ENCODE measurements at places on chromosomes 3 and 15.

- DNase-seq = no peak
Observed at GRCh38 chr3:36908647-36909180, 36.1 kb downstream of the TRANK1 start.

GRCh38 chr3:77935418-77935817 lies 895.5 kb downstream of the ROBO2 start:
- DNase-seq = no peak

GRCh38 chr3:195186041-195186709 lies 84.8 kb downstream of the XXYLT1 start:
- no peak for DNase-seq

DNA sequence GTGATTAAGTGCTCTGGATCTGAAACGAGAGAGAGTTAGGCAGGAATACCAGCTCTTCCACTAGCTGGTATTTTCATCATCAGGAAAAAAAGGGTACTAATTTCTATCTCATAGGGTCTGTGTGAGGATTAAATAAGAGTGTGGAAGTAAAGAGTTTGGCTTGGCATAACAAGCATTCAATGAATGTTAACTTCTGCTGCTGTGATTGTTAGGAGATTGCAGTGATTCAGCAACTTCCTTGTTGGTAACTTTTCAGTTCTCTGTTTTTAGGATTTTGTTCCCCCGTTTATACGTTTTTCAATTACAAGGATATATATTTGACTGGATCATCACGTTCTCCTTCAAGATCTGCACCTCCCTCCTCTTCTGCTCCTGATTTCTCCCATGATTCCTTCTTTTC lies 65.9 kb upstream of the MYO5C start:
- DNase-seq = no peak

DNA sequence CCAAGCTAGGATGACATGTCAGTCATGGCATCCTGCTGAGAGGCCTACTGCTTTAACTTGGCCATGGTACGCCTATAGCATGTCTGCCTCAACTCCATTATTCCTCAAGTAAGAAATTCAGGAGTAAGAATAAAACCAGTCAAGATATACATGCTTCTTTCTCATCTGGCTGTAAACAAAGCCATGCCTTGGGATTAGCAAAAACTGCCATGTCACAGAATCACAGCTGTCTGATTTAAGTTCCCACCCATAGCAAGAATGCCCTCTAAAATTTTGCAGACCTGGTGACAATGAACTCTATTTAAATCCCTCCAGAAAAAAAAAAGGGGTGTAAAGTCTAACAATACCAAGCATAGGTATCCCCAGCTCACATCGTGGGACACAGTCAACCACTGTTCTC lies 55.6 kb upstream of the ACAN start:
- no peak for DNase-seq

DNA sequence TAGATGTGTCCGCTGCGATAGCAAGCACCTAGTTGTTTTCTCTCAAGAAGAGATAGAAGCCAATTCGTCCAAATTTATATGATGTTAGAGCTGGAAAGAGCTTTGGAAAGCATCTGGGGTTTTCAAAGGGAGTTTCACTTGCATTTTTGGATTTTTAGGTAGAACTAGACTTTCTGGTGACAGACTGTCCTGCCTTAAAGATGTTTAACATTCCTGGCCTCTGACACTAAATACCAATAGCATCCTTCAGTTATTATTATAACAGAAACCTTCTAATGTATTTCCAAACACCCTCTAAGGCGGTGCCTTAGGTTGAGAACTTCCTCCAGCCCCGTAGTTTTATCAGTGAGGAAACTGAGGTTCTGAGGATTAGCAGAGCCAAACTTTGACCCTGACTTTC lies 305.3 kb downstream of the SATB1 start:
- no peak for DNase-seq

DNA sequence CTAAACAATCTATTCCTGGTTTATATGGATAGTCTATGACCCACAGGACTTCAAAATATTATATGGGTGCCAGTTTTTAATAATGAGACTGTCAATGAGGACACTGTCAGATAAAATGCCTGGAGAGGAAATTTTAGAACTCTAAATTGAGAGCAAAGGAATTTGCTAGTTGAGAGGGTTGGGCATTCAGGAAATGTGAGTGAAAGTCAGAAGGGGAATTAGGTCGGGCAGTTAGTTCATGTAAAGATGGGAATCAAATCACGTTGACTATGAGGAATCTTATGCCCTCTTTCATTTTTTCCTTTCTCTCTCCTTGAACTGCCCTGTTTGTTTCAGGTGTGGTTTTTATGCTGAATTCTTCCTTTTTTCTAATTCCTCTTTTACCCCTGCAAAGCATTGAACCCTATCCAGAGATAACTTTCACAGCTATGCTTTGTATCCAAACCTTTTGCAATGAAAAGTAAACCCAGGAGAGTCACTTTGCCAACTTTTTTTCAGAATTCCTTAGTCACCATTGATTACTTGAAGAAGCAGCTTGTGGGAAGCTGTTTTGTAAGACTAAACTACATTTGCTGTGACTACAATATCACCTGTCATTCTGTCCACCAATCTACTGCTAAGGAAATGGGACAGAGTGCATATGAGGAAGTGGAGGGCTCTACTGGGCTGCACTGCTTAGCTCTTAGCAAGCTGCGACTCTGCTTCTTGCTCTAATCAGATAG lies 27.8 kb downstream of the CHP1 start:
- DNase-seq = no peak

DNA sequence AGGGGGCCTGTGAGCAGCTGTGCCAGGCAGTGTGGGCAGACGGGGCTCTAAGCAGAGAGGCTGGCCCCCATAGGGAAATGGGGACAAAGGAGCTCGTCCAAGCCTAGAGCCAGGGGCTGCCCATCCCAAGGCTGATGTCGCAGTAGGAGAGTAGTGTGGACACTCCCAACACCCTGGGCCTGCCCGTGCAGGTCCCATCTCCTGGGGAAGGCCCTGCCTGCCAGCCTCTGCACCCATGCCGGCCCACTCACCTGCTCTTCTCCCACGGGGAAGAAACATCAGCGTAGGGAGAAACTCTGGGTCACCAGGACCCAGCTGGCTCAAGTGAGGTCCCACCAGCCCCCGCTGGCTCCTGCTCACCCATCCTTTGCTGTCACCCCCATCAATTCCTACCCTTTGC lies 10.7 kb upstream of the DUSP7 start:
- DNase-seq = no peak

GRCh38 chr3:146625186-146625775 lies 20.1 kb upstream of the PLSCR5 start:
- DNase-seq = no peak

GRCh38 chr15:69394556-69395282 lies 19.4 kb upstream of the KIF23 start:
- peak; percentile 89 for DNase-seq

DNA sequence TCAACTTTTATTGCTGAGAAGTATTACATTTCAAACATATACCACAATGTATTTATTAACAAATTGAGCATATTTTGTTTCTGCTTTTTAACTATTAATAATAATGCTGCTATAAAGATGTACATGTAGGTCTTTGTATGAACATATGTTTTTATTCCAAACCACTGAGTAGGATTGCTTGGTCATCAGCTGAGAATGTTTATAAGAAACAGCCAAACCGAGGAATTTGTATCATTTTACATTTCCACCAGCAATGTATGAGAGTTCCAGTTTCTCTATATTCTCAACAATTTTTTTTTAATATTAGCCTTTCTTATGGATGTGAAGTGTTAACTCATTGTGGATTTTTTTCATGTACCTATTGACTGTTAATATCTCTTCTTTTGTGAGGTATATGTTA lies 119.5 kb upstream of the MDFIC2 start:
- no peak for DNase-seq

DNA sequence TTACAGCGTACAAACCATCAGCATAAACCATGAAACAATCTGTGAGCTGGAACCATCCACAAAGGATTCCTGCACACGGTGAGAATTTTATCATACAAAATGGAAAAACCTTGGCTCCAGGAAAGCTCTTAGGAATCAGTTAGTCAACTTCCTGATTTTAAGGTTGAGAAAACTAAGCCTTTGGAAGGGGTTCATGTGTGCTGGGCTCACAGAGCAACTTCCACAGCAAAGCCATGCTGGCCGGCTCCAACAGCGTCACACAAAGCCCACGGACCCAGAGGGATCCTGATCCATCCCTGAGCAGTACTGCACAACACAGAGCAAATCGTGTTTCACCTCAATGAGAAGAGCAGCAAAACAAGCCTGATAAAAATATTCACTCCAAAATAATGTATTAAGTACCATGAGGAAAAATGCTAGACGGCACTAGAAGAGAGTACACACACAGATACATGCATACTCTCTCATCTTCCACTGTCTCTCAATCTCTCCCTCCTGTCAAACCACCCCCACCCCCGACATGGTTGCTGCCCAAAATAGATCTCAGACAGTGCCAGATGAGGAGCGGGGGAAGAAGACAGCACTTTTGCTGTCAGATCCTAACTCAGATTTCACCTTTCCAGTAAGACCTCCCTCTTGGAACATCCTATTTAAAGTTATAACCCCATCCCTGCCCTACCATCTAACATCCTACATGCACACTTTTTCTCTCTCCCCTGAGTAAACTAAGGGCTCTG lies 58.6 kb downstream of the MB21D2 start:
- DNase-seq = no peak

DNA sequence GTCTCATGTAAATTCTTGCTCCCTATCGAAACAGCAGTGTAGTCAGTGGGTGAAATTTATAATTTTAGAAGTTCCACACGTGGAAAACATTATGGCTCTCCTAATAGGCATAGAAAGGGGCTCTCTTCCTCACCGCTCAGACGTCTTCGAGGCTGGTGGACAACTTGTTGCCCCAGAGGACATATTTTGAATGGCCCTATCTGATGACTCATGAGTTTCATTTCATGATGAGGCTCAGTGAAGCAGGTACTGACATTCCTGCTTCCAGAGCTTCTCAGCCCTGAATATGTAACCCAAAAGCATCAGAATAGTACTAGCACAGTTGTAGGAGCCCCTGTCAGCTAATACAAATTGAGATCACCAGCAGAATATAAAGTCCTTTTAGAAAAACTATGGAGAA lies 117.9 kb downstream of the HERC1 start:
- no peak for DNase-seq

DNA sequence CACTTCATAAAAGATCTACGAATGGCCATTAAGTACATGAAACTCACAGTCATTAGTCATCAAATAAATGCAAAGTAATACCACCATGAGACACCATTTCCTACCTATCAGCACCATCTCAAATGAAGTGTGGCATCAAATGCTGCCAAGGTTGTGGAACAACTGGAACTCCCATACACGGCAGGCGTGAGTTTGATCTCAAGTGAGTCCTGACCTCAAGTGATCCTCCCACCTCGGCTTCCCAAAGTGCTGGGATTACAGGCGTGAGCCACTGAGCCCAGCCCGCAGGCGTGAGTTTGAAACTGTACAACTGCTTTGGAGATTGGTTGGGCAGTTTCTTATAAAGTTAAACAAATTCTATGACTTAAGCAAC lies 28.8 kb upstream of the HDAC11 start:
- peak; percentile 14 for DNase-seq

DNA sequence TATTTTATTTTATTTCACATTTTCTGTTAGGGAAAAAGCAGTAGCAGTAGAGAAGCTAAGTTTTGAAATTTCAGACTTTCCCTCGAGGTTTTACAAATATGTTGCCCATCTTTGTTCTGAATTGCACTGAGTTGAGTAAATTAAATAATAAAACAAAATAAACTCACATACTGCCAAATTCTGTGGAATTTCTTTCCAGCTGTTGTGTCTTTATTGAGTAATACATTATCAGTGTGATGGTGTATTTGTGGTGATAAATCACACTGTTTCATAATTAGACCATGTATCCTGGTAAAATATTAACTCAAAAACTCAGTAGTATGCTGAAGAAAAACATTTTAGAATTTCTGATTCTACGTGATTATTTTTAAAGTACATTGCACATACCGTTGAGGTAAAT lies 592.1 kb downstream of the SI start:
- DNase-seq = no peak

- DNase-seq = no peak
Observed at GRCh38 chr15:88337993-88338392, 81.5 kb upstream of the NTRK3 start.

DNA sequence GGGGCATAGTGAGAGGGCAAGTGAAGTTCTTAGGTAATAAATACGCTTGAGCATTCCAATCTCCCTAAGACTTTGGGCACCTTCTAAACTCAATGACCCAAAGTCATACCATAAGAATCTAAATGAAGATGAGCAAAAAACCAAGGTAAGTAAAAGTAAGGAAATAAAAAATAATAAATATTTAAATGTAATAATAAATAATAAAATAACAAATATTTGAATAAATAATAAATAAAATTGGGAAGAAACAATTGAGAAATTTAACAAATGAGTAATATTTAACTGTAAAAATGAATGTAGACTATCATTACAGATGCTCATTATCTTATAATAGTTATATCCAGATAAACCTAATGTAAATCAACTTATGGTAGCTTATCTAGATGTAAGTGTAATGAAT lies 391.7 kb downstream of the WDR72 start:
- DNase-seq = no peak

DNA sequence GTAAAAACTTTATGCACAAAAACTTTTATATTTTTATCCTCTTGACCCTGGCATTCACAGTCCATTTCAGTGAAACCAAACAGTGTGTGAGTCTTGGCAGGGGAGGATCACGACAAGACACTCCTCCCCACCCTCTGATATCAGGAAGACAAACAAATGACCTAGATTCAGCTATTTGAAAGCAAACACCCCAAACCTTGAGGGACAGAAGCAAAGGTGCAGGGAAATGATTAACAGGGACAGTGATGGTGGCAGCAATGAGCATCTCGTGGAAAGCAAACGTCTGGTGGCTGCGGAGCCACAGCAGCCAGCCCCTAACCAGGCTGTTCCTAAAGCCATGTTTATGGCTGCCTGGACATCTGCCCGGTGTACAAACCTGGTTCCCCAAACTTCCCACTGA lies 52.1 kb downstream of the FSIP1 start:
- DNase-seq = no peak

DNA sequence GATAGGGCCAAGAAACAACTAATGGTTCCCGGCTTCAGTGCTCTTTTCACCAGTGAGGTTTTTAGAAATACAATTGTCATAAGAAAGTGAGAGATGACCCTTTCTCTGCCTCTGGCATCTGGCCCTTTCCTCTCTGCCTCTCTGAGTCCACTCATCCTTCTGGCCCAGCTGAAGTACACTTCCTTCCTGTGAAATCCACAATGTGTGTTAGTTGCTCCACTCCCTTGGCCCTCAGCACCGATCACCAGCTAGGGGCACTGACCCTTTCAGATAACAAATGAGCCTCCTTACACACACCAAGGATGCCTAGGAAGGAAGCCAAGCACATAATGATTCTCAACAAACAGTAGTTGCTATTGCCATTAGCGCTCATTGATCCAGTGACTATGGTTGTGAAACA lies 2.9 kb upstream of the CAV3 start:
- no peak for DNase-seq

- no peak for DNase-seq
Observed at GRCh38 chr3:25849641-25850385, 59.9 kb downstream of the OXSM start.

- no peak for DNase-seq
Observed at GRCh38 chr3:43418601-43419272, 132.4 kb downstream of the SNRK start.

GRCh38 chr3:88167704-88168103 lies 17.9 kb downstream of the C3orf38 start:
- DNase-seq = no peak

GRCh38 chr3:12380461-12380860 lies 91.6 kb downstream of the PPARG start:
- DNase-seq = no peak
